ENCODE measurements at places on chromosomes 13 and 19. TPM values are rescaled to one million over a fixed set of nuclear protein-coding genes. Genes with fewer than 3 reads are reported as not detected.

GRCh38 chr19:46218160-46218559 is 11.4 kb upstream of the IGFL1 start:
- DNase-seq: peak; percentile 34
- no peak overlapping the region for H3K4me3 ChIP-seq
- no peak overlapping the region for H3K27ac ChIP-seq
- peaks cover 14% of the 10 kb centered on the region for H3K4me1 ChIP-seq

DNA sequence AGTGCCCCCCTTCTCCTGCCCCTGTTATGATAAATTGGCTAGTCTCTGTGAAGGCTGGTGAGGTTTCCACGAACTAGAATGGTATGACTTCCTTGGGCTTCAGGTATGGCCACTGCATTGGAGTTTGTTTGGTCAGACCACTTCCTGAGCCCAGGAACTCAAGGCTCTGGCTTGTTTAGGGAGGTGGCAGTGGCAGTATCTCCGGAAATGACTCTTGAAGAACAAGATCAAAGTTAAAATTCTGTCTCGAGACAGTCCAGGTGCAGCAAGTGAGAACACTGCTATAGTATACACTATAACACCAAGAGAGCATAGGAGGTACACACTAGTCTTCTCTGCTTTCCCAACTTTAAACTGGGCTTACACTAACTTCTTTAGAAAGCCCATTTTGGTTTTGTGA is 309.1 kb downstream of the KLF12 start:
- no peaks in the 10 kb centered on the region for H3K4me1 ChIP-seq
- H3K4me3 ChIP-seq: no peak overlapping the region
- no peaks in the 10 kb centered on the region for H3K36me3 ChIP-seq
- no peak overlapping the region for H3K27ac ChIP-seq
- no peak for DNase-seq
- no peaks in the 10 kb centered on the region for H3K27me3 ChIP-seq

- no peaks in the 10 kb centered on the region for H3K27me3 ChIP-seq
- no peak overlapping the region for H3K27ac ChIP-seq
- H3K4me3 ChIP-seq: no peak overlapping the region
- no peak for DNase-seq
- no peaks in the 10 kb centered on the region for H3K36me3 ChIP-seq
These were observed 6.7 kb upstream of the MRPL4 start for GRCh38 chr19:10245189-10245939.

DNA sequence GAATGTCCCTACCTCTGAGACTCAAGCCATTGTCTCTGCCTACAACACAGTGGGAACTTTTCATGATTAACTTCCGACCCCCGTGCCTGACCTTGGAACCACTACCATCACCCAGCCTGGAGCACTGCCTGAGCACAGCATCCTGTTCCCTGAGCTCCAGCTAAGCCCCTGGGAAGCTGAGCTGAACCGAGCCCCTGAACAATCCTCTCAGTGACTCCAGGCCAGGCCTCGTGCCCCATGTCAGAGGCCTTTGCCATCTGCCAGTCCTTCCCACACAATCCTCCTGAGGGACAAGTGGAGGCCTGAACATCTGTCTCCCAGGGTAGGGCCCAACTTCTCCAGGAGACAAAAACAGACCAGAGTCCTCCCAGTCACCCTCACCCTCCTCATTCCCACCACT is 17.5 kb downstream of the CEACAM3 start:
- no peak overlapping the region for H3K4me3 ChIP-seq
- H3K4me1 ChIP-seq: peaks cover 4% of the 10 kb centered on the region
- H3K27me3 ChIP-seq: no peaks in the 10 kb centered on the region
- H3K27ac ChIP-seq: no peak overlapping the region

- H3K36me3 ChIP-seq: no peaks in the 10 kb centered on the region
- H3K4me3 ChIP-seq: no peak overlapping the region
- no peaks in the 10 kb centered on the region for H3K27me3 ChIP-seq
- H3K4me1 ChIP-seq: no peaks in the 10 kb centered on the region
- DNase-seq: no peak
These were observed 216.8 kb upstream of the MAB21L1 start for GRCh38 chr13:35693134-35693784.

DNA sequence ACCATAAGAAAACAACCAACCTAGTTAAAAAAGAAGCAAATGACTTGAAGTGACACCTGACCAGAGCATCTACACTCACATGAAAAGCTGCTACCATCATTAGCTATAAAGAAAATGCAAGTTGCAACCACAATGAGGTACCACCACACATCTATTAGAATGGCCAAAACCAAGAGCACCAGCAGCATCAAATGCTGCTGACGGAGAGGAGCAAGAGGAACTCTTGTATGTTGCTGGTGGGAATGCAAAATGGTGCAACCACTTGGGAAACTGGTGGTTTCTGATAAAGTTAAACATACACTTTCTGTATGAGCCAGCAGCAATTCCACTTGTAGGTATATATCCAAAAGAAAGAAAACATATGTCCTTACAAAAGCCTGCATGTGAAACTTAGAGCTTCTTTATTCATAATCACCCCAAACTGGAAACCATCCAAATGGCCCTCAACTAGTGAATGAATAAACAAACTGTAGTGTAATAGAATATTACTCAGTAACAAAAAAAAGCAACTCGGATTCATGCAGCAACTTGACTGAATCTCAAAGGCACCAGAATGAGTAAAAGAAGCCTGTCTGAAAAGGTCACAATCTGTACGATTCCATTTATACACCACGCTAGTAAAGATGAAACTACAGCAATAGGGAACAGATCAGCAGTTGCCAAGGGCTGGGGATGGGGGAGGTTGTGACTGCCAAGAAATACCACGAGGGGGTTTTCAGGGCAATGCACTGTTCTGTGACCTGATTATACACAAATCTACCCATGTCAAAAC is 60.9 kb upstream of the RANBP3 start:
- no peaks in the 10 kb centered on the region for H3K4me1 ChIP-seq
- H3K4me3 ChIP-seq: no peak overlapping the region
- H3K27ac ChIP-seq: no peak overlapping the region
- no peak for DNase-seq

- no peak overlapping the region for H3K4me3 ChIP-seq
- H3K27me3 ChIP-seq: no peaks in the 10 kb centered on the region
- peaks cover 6% of the 10 kb centered on the region for H3K4me1 ChIP-seq
- peak; percentile 6 for DNase-seq
- peak overlapping the region; percentile 52 for H3K27ac ChIP-seq
These were observed 3.1 kb downstream of the EFNB2 start for GRCh38 chr13:106532111-106532929.

- H3K4me3 ChIP-seq: no peak overlapping the region
- no peak overlapping the region for H3K27ac ChIP-seq
- H3K36me3 ChIP-seq: peaks cover 21% of the 10 kb centered on the region
- H3K4me1 ChIP-seq: no peaks in the 10 kb centered on the region
- no peak for DNase-seq
These were observed 12.1 kb downstream of the ZNF442 start for GRCh38 chr19:12353375-12353774.

DNA sequence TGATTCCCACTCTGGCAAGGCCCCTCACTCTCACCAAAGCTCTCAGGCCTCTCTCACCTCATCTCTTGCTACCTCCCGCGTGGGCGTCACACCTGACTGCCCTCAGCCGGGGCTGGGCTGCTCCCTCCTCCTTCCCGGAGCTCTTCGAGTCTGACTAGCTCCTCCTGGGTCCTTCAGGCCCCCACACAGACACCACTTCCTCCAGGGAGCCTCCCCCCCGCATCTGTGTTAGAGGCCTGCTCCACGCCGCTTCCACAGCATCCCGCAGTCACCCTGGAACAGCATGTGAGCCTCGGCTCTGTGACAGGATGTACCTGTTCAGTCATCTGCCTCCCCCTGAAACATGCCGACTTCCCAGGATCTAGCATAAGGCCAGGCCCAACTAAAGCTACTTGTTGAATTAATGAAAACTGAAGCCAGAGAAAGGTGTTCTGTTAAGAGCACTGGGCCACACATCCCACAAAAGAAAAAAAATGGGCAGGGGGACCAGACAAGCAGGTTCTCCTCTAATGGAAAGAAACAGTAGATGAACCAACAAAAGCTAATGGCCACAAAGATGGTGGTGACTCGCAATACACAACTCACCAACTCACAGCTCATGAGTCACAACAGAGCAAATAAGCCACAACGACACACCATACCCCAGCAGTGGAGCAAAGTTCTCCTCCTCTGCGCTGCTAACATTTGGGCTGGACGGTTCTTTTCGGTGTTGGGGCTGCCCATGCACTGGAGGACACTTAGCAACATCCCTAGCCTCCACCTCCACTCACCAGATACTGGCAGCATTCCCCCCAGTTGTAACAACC is 3.0 kb downstream of the PPP6R1 start:
- H3K27ac ChIP-seq: peak overlapping the region; percentile 40
- peak; percentile 80 for DNase-seq
- no peak overlapping the region for H3K4me3 ChIP-seq
- no peaks in the 10 kb centered on the region for H3K36me3 ChIP-seq
- H3K4me1 ChIP-seq: peaks cover 49% of the 10 kb centered on the region

SIGLEC7 gene
- total RNA-seq: 1.0 TPM

FGF21 gene
- total RNA-seq: not detected

PLIN4 gene
- total RNA-seq: 5.9 TPM

ZNF585A gene
- 16.5 TPM for total RNA-seq

CASP14 gene
- not detected for total RNA-seq

ADGRE3 gene
- total RNA-seq: not detected

C13orf42 gene
- not detected for total RNA-seq

DZIP1 gene
- 5.7 TPM for total RNA-seq
